ENCODE measurements at places on chromosomes 16 and 17.

- no peak for DNase-seq
Observed at GRCh38 chr17:44572801-44573200, 15.5 kb downstream of the FZD2 start.

DNA sequence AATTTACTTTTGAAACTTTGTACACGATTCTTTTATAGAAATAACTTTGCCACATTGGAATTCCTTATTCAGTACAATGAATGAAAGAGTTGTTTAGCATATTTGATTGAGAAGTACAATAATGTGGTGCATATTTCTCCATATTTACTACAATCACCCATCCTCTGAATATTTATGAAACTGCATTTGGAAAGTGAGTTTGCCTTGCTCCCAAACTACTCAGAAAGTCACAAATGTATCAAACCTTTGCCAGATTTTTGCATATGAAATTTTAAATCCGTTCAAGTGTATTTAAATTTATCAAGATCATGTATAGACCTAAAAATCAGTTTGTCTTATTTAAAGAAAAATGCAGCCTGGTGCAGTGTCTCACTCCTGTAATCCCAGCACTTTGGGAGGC is 148.7 kb downstream of the CDH11 start:
- no peak for DNase-seq

DNA sequence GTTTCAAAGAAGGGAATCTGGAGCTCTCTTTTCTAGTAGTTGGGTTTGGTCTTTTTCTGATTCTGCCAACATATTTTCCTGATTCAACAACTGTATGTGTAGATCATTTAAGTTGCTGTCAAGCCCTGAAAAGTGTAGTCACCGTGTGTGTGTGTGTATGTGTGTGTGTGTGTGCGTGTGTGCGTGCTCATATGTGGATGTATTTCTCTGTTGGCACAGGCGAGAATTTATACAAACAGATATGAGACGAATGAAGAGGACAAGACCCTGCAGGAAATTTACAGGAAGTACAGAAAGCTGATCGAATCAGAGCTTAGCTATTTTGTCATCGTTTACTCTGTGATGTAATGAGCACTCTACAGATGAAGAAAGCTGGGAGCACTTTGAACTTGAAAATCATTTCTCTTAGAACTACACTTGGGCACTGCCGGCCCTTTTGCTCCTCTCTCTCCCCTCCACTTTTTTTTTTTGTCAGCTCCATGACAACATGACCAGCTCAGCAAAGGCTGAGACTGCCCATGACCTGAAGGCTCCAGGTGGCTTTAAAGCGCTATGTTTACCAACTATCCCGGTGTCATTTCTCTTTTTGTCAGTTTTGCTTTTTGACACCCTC is 11.2 kb downstream of the FBXO39 start:
- DNase-seq = no peak

DNA sequence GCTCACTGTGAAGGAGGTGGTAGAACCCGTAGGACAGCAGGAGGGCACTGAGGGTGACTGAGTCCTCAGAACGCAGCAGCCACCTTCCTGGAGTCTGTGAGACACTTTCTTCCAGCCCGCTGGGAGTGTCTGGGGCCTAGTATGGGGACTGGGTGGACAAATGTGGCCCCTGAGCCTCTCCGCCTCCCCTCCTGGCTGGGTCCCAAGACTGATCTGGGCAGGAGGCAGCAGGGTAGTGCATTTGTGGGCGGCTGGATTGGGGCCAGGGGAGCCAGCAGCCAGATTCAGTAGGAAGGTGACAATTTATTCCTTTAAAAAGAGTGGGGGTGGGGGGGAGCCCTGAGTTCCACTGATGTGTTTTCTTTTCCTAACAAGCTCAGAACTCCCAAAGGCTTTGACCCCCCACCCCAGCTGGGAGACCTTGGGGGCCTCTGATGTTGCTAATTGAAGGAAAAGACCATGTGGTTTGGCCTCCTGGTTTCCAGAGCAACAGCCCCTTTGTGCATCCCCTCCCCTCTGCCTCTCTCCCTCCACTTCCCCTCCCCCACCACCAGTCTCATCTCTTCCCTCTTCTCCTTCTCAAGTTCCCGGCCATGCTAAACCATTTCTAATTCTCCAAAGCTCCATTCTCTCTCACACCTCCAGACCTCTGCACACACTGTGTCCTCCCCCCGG is 4.4 kb downstream of the CLEC19A start:
- peak; percentile 20 for DNase-seq

GRCh38 chr17:37317867-37318266 is 57.9 kb upstream of the C17orf78 start:
- DNase-seq = no peak

- DNase-seq = no peak
Observed at GRCh38 chr16:72159386-72159785, 12.6 kb downstream of the PMFBP1 start.

DNA sequence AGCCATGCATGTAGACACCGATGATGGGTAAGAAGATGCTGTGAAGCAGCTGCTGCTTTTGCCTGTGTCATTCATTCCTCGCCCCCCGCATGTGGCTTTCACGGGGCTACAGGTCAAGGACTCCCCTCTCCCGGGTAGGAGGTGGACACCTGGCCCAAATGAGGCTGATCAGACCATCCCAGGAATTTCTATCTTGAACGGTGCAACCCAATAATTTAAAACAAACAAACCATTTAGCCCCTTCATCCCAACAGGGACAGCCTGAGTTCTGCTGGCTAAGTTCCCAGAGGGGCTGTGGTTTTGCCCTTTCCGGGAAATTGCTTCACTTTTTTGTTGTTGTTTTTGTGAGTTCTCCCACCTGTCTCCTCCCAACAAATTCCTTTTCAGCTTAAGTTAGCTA is 137.7 kb upstream of the CDH5 start:
- no peak for DNase-seq

DNA sequence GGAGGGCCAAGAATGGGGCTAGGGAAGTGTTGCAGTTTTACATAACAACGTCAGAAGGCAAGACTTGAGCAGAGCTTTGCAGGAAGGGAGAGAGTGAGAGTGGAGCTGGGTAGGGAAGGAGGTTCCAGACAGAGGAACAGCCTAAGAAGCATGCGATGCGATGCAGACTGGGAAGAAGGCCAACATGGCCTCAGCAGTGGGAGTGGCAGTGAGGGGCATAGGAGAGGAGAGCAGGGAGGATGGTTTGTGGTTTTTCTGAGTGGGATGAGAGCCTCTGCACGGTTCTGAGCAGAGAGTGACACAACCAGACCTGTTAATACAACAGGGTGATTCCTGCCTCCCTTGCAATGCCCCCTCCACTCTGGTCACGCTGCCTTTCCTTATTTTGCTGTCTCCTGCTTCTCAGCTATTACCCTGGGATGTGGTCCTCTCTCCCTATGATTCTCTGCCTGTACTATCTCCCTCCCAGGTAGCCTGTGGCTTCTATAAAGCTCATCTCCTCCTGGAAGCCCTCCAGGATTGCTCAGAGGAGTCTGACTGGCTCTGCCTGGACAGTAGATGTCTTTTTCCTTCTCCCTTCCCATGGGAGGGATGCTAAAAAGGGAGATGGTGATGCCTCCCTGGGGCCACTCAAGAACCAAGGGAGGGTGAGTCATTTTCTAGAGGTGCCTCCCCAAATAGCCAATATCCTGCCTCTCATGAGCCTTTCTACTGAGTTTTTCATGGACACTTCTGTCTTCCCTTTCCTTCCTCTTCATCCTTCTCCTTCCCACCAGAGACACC is 38.7 kb upstream of the NGFR start:
- DNase-seq = no peak

- DNase-seq = no peak
Observed at GRCh38 chr17:79223953-79224352, 149.3 kb downstream of the ENGASE start.

- no peak for DNase-seq
Observed at GRCh38 chr16:66175058-66175457, 191.4 kb upstream of the CDH5 start.

DNA sequence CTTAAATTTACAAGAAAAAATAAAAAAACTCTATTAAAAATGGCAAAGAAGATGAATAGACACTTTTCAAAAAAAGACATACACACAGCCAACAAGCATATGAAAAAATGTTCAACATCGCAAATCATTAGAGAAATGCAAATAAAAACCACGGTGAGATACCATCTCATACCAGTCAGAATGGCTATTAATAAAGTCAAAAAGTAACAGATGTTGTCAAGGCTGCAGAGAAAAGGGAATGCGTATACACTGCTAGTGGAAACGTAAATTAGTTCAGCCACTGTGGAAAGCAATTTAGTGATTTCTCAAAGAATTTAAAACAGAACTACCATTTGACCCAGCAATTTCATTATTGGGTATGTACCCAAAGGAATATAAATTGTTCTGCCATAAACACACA is 31.4 kb downstream of the CAPNS2 start:
- DNase-seq = no peak

GRCh38 chr16:85481738-85482137 is 131.4 kb upstream of the GSE1 start:
- no peak for DNase-seq

DNA sequence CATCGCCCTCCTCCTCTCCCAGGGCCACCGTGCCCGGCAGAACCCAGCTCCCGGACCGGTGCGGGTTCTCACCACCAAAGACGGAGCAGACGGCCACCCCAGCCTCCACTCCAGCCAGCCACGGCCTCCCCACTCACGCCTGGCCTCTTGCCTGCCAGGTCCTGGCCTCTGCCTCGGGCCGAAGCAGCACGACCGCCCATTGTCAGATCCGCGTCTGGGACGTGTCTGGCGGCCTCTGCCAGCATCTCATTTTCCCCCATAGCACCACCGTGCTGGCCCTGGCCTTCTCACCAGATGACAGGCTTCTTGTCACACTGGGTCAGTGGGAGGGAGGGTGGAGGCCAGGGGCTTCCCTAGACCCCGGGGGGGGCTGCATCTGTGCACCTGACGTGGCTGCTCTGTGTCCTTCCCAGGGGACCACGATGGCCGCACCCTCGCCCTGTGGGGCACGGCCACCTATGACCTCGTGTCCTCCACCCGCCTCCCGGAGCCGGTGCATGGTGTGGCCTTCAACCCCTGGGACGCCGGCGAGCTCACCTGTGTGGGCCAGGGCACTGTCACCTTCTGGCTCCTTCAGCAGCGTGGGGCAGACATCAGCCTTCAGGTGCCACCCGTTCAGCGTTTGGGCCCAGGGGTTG is 6.6 kb upstream of the RHOT2 start:
- DNase-seq = no peak

DNA sequence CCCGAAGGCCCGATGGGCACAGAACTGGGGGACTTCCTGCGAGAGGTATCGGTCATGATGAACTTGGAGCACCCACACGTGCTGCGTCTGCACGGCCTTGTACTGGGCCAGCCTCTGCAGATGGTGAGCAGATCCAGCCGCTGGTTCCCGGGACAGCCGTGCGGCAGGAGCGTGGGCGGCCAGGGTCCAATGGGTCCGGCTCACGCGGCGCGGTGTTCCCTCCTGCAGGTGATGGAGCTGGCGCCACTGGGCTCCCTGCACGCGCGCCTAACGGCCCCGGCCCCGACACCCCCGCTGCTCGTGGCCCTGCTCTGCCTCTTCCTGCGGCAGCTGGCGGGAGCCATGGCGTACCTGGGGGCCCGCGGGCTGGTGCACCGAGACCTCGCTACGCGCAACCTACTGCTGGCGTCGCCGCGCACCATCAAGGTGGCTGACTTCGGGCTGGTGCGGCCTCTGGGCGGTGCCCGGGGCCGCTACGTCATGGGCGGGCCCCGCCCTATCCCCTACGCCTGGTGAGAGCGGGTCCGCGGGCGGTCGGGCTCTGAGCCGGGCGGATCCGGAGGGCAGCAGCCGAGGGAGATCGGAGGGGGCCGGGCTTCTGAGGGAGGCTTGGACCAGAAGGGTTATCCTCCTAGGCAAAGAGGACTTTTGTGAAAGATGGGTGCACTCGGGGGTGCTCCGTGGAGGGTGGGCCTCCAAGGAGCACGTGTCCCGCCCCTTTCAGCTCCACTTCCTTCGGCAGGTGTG is 3.0 kb downstream of the TNK1 start:
- no peak for DNase-seq

DNA sequence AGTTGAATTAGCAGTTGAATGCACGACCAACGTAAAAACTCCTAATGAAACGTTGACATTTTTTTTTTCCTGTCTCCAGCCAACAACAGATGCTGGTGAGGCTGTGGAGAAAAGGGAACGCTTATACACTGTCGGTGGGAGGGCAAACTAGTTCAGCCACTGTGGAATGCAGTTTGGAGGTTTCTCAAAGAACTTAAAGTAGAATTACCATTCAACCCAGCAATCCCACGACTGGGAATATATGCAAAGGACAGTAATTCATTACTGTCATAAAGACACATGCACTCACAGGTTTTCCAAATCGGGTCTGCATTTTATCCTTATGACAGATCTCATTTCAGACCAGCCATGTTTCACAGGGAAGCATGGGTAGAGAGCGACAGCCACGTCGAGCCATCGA is 3.5 kb upstream of the WFDC1 start:
- no peak for DNase-seq

DNA sequence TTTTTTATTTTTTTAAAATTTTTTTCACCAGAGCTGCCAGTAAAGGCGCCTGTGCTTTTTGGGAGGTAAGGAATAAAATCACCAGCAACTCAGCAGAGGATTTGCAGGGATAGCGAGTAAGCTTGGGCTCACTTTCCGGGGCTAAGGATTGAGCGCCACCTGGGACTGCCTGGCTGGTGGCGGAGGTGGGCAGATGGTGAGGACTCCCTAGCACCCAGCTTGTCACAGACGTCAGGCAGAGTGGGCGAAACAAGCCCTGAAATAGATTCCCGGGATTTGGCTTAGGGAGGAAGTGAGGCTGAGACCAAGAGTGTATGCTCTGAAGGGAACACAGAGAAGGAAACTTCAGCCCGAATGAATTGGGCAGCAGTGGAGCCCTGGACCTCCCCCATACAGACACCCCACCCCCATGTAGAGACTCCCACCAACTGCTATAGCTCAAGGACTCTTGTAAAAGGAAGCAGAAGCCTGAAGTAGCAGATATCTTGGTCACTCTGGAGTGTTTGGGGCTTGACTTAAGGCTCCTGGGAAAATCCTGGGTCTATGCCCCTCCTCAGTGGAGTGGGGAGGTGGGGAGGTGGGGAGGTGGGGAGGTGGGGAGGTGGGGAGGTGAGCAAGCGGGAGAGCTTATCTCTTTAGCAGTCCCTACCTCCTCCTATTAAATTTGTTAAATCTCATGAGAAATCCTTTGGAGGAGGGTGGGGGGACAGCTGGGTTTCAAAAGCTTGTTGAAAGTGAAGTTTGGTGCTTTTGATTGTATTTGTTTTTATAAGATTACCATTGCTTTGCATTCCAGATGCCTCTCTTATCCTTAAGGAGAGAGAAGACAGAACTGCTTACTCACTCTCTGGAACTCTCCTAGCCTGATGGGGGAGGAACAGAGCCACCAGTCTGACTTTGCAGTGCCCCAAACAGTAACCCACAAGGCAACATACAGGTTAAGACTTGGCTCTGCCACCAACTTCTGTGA is 8.2 kb downstream of the ARL4D start:
- peak; percentile 81 for DNase-seq

DNA sequence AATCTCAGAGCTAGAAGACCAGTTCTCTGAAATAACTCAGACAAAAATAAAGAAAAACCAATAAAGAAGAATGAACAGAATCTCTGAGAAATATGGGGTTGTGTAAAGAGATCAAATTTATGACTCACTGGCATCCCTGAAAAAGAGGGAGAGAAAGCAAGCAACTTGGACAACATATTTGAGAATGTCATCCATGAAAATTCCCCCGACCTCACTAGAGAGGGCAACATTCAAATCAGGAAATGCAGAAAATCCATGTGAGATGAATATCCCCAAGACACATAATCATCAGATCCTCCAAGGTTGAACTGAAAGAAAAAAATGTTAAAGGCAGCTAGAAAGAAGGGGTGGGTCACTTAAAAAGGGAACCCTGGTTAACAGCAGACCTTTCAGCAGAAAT is 32.1 kb downstream of the TANC2 start:
- no peak for DNase-seq
